ENCODE measurements at places on chromosomes 11 and 22.

DNA sequence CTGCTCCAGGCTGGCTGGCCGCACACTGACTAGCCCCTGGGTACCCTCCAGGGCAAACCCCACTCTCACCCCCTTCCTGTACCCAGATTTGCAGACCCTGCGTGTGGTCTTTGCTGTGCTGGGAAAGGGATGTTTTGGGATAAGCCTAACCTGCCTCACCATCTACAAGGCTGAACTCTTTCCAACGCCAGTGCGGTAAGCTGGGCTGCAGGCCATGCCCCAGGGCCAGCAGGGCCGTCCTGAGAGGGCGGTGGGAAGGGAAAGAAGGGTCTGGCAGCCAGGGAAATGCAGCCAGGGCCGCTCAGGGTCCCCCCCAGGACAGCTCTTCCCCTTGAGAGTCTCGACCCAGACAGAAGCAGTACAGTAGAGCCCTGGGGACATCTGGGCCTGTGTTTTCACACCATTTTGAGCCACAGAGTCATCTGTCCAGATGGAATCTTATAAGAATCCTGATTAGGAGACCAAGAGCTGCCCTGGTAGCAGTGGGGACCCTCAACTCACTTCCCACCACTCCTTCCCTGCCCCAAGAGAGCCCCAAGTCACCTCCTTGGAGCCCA, 22.4 kb upstream of the SLC22A12 start:
- no peak for DNase-seq

GRCh38 chr11:83545494-83546260, 259.5 kb upstream of the CCDC90B start:
- DNase-seq, result no peak

DNA sequence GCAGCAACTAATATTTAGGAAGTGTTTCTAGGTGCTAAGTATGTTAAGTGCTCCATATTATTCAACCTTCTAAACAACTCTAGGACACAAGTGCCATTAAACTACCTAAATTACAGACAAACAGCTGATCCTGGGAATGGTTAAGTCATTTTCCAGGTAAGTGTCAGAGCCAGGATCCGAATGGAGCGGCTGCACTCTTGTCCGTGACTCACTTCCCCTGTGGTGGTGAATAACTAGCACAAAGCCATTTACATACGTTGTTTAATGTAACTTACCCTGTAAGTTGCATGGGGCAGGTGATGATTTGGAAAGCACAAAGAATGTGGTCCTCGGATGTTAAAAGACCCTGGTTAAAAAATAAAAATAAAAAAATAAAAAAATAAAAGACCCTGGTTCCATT, 8.8 kb upstream of the PRG2 start:
- DNase-seq, result no peak

DNA sequence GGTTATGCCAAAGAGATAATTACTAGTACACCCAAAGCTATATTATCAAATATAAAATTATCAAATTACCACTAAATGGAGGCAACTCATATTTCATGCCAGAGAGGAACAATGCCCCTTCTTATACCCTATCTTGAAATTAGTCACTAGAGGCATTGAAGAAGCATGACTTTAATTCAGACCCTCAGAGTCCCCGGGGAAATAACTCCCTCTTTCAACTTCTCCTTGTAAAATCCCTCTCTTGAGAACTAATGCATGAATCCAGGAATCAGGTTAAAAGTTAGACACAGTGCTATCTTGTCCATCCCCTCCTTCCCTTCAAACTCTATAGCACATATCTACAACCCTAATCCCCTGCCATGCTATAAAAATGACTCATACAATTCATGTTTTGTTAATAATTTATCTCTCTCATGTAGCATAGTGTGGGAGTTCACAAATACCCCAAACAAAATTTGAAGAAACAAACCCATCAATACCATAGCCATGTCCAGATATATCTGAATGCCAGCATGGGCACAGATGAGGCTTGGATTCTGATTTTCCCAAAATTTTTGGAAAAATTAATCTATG, 665.4 kb downstream of the KCNA4 start:
- DNase-seq, result no peak

DNA sequence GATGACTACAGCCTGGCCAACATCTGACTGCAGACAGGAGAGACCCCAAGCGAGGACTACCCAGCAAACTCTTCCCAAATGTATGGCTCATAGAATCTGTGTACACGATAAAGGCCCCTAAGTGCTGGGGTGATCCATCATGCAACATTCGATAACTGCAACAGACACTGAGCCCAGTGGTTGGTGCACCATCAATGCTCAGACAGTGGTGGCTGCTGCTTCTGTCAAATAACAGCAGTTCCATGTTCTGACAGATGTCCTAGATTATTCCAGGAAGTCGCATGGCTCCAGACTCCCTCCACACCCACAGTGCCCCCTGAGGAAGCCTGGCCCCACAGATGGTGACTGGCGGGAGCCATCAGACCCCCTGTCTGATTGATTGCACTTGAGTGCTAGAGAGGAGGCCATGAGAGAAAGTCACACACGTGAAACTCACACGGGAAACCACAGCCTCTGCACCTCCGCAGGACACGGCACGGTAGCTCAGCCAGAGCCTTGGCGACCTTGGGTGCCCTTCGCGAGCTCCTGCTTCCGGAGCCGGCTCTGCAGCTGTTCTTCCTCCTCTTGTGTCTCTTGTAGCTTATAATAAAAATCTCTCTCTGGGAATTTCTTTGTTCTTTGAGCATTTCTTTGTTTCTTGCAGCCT, 1155.9 kb downstream of the TBC1D22A start:
- no peak for DNase-seq

GRCh38 chr11:289712-290620, 1.0 kb downstream of the PGGHG start:
- no peak for DNase-seq

GRCh38 chr11:47248304-47248663, 330 bp downstream of the ACP2 start:
- no peak for DNase-seq

GRCh38 chr11:65793625-65794400, 7.0 kb downstream of the OVOL1 start:
- no peak for DNase-seq

DNA sequence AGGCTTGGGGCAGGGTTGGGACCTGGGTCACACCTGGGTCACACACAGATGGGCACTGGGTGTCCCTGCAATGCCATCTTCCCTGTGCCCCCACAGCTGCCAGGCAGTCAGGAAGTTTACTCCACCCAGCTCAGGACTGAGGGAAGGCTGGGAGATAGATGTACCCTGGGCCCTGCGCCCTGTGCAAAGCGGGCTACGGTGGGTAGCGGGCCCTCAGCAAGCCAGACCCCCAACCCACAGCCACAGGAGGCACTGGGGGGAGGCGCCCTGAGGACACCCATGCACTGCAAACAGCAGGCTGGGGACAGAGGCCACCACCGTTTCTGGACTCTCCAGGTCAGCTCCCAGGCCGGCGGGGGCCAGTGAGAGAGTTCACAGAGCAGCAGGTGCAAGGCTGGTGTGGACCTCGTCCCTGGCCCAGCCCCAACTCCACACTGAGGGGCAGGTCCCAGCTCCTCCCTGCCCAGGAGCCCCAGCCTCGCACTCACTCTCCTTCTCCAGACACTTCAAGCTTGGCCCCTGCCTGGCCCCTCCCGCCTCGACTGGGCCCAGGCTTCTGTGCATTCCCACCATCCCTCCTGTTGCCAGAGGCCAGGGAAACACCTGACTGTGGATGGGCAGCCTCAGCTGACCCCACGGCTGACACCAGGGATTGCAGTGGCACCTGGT, 4.9 kb downstream of the DUSP8 start:
- DNase-seq, result no peak

DNA sequence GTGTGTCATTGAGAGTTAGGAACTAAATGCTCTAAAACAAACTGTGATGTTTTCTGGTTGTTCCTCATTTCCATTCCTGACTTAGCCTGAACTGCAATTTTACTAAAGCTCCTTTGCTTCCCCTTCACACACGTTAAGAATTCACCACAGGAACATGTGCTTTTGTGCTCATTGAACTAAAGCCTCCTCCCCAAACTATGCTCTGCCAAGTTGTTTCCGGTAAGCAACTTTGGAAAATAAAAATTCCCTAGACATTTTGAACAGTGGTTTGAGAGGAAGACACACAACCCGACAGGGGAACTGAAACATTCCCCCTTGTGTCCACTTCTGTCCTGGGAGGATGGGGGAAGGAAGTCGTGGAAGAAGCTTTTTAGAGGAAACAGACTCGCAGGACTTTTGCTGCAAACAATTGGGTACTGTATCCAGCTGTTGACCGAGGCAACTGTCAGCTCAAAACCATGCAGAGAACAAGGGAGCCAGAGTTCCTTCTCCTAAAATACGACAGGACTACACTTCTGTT, 66.9 kb downstream of the GAB2 start:
- DNase-seq, result no peak

DNA sequence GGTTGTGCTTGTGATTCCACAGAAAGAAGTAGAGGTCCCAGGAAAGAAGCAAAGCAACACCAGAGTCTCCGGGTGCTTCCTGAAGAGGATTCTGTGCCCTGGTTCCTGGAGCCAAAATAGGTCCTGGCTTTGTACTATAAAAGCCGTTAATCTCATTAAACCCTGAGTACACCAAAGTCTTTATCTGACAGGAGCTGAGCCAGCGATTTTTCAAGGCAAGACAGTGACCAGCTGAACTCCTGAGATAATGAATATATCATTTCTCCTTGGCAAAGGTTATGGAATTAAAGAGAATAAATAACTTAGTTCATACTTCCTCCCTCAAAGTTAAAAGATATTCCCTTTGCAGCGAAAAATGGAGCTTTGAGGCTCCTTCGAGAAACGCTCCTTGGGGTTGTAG, 5.2 kb downstream of the TMEM138 start:
- DNase-seq, result no peak

DNA sequence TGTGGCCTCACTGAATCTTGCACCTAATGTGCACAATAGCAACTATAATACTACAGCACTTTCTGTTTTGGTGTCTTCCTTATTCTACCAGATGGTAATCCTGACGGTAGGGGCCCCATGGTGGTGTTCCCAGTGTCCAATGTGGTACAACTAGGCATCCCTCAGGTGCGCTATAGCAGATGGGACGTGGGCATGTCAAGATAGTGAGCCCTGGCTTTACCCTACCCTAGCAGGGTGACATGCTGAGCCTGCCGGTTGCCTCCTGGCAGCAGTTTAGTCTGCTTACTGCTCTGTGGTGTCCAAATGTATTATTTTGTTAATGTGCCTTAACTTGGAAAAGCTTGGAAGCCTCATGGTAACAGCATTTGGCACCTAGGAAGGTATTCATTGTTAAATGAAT, 19.2 kb downstream of the ACO2 start:
- DNase-seq, result no peak

DNA sequence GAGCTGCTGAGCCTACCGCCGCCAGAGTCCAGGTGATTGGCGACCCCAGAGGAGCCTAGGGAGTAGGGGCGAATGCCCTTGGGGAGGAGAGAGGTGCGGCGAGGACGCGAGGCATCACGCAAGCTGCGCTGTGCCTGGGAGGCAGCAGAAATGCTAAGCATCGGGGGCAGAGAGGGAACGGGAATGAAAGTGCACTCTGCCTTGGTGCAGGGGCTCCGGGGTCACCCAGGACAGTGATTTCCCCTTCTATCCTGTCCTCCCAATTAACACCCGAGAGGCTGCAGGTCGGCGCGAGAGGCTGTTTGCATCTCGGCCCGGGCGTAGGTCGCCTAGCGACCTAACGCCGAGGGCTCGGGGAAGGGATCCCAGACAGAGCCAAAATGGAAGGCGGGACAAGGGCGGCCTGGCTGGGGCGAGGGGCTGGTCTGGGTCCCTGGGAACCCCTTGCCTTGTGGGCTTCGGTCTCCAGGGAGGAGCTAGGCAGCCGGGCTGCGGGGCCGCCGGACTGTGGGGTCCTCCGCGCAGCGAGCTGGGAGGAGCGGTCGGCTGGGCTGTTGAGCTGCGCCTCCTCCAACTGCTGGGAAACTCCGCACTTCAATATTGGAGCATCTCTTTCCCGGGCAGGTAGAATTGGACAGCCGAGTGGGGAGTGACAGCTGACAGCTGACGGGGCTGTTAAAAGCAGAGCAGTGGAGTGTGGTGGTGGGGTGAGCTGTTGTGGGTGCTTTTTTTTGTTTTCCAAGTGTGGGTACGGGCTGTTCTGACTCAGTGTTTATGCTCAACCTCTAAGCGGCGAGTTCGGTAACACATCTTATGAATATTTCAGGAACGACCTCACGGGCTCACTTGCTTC, 657 bp downstream of the ELMOD1 start:
- DNase-seq, result no peak

DNA sequence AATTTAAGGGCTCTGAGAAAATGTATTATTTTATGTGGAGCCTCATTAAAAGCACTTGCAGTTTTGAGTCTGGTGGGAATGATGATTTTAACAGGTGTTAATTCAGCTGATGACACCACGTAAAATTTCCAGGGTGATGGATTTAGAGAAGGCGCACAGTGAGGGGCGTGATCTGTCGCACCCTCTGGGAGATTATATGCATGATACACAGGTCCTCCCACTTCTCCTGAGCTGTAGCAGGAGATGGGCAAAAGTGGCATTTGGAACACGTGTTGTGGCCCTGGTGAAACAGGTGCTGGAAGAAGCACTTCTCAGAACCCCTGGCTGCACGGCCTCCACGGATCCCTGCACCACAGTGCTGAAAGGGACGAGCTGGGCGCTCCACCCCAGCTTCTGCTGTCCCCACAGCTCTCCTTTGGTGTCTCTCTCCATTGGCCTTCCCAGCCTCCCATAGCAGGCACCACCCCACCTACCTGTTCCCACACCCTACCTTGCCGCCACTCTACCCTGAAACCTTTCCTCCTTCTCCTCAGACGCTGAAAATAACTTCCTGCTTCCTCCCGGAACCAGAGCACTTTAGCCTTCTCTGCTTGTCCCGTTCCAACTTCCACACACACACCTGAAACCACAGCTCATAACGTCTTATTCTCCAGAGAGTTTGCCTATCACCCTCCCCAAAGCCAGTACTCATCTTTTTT, 6.9 kb upstream of the SORL1 start:
- no peak for DNase-seq

- DNase-seq, result no peak
Observed at GRCh38 chr11:16841984-16842383, 103.5 kb downstream of the C11orf58 start.

- DNase-seq, result no peak
Observed at GRCh38 chr11:34405079-34405858, 33.5 kb upstream of the CAT start.

- no peak for DNase-seq
Observed at GRCh38 chr11:128152796-128153696, 434.3 kb downstream of the ETS1 start.

DNA sequence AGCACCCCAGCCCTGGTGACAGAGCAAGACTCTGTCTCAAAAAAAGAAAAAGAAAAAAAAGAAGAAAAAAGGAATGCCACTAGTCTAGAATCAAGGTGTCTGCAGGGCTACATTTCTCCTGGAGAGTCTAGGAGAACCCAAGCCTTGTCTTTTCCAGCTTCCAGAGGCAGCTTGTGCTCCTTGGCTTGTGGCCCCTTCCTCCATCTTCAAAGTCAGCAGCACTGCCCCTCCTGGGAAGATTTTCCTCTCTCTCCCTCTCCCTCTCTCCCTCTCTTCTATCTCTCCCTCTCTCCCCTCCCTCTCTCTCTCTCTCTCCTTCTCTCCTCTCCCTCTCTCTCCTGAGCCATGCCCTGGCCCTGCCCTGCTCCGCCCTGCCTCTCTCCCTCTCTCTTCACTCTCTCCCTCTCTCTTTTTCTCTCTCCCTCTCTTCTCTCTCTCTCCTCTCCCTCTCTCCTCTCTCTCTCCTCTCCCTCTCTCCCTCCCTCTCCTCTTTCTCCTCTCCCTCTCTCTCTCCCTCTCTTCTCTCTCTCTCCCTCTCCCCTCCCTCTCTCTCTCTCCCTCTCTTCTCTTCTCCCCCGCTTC, 97.7 kb upstream of the FGF3 start:
- no peak for DNase-seq

All from DMS153 (cell line).